Cortex of kidney (tissue), 1 donor: ENCODE measurements at places on chromosomes 12 and 14.

DNA sequence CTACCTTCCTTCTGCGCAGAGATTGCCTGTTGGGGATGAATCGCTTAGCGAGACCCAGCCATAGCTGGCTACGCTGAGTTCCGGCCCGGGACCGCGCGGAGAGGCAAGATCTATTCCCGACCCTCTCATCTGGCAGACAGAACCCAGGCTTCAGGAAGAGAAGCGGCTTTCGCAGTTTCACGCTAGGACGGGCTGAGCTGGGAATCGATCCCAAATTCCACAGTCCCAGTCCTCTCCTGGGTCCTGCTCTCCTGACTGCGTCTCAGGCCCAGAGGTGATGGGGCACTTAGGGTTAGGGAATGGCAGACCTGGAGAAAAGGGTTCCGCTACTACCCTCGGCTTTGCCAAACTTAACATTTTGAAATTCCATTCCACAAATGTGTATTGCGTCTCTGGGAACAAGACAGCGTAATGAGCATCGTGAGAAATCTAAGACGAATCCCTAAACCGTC is 2.8 kb downstream of the PTPN21 start:
- no peak for DNase-seq

DNA sequence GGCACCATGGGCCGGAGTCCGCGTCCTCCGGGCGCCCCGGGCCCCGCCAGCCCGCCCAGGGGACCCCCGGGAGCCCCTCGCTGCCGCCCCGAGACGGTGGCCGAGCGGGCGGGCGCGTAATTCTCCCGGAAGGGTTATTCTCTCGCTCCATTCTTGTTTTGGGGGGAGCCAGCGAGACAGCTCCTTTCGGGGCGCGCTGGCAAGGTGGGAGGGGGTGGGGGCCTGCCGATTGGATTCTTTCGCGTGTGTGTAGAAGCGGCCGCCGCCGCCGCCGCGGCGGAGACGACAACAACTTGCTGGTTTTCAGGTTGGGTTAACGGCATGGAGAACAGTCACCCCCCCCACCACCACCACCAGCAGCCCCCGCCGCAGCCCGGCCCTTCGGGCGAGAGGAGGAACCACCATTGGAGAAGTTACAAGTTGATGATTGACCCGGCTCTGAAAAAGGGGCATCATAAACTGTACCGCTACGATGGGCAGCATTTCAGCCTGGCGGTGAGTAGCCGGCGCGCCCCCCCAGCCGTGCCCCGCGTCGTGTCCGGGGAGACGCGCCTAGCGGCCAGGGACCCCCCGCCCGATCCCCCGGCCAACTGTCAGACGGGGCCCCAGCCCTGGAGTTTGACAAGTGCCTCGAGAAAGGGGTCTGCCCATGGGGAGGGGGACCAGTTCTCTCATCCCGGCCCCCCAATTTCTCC is 755 bp downstream of the SETD1B start:
- no peak for DNase-seq

GRCh38 chr12:7610006-7610405 is 55.7 kb downstream of the APOBEC1 start:
- no peak for DNase-seq

DNA sequence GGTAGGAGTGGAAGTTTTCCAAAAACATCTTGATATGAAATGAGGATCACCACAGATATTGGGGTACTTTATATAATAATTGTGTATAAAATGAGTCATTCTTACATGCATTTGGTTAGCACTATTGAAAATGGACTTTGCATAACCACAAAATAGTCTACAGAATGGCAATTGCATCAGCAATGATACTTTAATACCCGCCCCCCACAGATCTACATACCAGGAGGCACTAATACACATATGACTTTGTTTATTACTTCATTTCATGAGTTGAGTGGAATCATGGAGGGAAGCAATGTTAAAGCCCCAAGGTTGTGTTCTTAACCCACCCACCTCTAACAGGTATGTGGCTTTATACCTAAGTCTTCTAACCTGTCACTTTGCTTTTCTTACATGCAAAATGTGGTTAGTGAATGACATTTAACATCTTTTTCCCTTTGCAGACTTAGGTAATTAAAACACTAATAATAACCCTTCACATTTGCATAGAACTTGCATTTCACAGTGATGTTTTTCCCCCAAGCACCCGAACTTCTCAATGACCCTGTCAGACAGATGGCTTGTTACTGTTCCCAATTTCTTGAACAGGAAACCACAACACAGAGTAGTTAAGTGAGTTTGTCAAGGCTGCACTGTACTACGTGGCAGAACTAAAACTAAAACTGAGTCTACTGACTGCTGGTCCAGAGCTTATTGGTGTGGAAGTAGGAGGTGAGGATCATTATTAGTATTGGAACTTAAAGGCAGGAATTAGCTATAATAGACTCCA is 101.9 kb downstream of the NPAS3 start:
- no peak for DNase-seq

DNA sequence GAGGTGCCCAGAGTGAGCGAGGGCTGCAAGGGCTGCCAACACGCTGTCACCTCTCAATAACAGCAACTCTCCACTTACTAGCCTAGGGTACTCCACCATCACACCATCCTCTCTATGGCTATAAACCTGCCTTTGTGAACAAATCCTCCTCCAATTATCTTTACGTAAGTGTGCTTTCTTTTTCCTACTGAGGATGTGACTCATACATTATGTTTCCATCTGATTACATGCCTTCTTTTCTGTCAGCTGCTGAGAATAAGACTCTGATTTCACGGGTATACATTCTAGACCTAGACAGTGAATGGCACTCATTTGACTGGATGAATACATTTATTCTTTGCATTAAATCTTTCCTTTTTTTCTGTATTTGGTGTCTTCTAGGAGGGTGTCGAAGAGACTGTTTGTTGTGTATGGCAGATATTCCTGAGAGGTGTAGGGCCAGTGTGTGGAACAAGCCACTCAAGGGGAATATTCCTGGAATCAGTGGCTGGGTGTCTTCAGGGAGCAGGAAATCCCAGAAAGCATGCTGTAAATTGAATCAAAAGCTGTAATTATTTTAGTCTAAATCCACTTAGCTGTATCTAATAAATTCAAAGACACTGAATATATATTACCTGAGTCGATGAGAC is 327.3 kb upstream of the TMTC1 start:
- no peak for DNase-seq

- DNase-seq: no peak
Observed at GRCh38 chr14:36675581-36675980, 13.9 kb downstream of the PAX9 start.

- no peak for DNase-seq
Observed at GRCh38 chr12:14260011-14260993, 105.2 kb upstream of the ATF7IP start.

- DNase-seq: no peak
Observed at GRCh38 chr14:21840765-21841164, 167.1 kb upstream of the OR4E1 start.

DNA sequence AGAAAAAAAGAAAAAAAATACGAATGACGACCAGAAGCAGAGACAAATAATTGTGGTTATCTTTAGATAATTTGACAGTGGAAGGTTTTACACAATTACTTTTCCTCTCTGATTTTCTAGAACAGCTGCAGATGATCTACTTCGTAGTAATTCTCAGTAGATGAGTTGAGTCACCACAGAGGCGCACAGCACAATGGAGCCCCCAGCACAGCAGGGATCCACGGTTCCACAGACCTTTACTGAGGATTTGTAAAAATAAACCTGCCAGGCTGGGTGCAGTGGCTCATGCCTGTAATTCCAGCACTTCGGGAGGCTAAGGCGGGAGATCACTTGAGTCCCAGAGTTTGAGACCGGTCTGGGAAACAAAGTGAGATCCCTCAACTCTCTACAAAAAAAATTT is 29.3 kb downstream of the AMN start:
- DNase-seq: no peak

- DNase-seq: no peak
Observed at GRCh38 chr12:132586929-132587328, 23.5 kb downstream of the LRCOL1 start.

GRCh38 chr12:69042970-69043369 is 110.0 kb upstream of the CPM start:
- DNase-seq: no peak

GRCh38 chr12:89353823-89354611 is 1.7 kb upstream of the DUSP6 start:
- DNase-seq: no peak

DNA sequence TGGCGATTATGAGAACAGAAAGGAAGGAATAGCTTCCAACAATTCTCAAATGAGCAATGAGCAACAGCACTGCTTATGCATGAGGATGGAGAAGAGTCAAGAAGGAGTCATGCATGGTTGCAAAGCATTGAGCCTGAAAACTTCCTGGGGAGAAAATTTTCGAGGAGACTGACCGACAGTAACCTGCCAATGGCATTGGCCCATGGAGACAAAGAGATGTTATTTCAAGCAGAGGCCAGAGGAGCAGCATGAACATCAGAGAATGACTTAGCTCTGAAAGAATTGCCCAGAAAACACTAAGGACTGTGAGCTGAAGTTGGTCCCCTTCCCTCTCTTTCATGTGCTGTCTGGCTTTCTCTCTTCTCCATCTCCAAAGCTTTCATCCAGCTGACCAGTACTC is 343.4 kb downstream of the ADAMTS20 start:
- DNase-seq: no peak

- no peak for DNase-seq
Observed at GRCh38 chr14:33768458-33768830, 182.4 kb downstream of the EGLN3 start.

- no peak for DNase-seq
Observed at GRCh38 chr14:82244791-82245190, 711.1 kb upstream of the SEL1L start.

GRCh38 chr12:132640936-132641335 is 22.4 kb downstream of the P2RX2 start:
- no peak for DNase-seq

DNA sequence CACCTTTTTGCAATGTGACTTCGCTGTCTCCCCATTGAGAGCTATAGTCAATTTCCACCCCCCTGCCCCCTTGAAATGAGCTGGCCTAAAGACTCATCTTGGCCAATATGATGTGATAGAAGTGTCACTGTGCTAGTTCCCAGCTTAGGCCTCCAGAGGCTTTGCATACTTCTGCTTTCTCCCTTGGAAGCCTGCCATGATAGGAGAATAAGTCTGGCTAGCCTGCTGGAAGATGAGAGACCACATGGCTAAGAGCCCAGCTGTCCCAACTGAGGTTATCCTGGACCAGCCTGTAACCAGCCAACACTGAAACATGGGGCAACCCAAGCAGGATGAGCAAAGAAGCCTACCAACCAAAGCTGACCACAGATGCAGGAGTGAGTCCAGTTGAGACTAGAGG is 196.9 kb downstream of the GRIN2B start:
- DNase-seq: no peak

DNA sequence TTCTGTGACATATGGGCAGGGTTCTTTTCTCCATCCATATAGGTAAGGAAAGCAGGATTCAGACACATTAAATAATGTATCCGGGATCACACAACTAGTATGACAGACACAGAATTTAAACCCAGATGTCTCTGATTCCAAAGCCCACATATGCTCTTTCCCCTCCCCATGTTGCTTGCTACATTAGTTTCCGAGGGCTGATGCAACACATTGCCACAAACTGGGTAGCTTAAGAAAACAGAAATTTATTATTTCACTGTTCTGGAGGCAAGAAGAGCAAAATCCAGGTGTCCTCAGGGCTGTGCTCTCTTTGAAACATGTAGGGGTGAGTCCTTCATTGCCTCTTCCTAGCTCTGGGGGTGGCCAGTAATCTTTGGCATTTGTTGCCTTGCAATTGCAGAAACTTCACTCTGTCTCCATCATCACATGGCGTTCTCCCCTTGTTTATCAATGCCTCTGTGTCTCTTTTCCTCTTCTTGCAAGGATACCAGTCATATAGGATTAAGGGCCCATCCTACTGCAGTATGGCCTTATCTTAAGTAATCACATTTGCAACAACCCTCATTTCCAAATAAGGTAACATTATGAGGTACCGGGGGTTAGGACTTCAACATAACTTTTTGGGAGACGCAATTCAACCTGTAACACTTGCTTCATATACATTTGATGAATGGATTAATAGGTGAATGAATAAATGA is 83.0 kb upstream of the CCND2 start:
- DNase-seq: no peak

DNA sequence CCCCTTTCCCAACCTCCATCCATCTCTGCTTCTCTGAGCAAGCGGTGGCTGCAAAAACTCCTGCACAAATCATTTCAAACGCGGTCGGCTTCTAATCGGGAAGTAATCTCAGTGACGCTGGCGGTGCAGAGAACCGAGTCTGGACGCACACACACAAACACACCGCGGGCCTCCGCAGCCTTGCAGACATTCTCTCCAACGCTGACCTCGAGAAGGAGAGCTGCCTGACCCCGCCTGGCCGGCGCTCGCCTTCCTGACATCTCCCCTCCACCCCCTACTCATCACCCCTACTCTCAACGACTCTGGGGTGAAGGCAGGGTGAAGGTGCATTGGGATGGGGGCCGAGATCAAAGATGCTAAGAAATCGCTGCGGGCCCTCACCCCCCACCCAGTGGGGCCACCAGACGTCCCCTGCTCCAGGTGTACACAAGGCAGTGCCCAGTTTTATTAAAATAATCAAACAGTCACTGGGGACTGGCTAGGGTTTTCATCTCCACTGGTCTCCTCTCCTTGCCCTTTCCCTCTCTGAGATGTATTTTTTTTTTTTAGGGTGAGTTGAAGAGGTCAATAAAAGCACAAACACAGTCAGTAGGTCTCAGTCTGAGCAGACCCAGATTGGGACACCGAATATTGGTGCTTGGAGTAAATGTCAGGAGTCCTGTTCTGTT is 506 bp upstream of the TBX5 start:
- DNase-seq: no peak

GRCh38 chr12:752695-753610 is 574 bp downstream of the WNK1 start:
- no peak for DNase-seq

DNA sequence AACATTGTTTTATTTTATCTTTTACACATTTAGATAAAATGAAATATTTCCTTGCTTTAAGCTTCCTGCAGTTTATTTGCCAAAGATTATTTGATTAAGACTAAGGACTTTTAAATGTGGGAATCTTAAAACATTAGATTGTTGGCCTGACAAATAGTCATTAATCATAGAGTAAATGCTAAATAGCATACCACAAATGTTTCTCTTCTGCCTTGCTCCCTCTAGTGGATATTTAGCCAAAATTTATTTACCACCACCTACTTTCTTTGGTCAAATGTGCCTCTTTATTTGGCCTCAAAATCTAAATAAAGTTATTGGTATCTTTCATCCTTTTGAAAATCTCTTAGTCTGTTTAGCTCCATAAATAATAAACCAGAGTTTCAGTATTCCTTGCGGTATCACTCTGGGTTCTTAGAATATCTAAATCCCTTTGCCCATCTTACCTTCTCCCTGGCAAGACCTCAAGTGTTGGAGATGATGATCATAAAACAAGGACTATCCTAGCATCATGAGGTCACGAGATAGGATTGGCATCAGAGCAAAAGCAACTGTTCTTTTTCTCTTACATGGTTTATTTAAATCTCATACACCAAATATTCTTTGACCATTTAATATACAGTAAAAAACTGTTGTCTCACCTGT is 150.6 kb upstream of the AEBP2 start:
- no peak for DNase-seq
